K562 (cell line): ENCODE measurements at places on chromosomes 6 and 20. TPM values are rescaled to one million over a fixed set of nuclear protein-coding genes. Genes with fewer than 3 reads are reported as not detected.
A peak's percentile ranks its signal among the peaks of the same experiment; 100 is the strongest.

The NMBR gene
- total RNA-seq: not detected in 2 replicates

- H3K4me1 ChIP-seq: no peaks in the 10 kb centered on the region
- H3K27ac ChIP-seq: no peak overlapping the region
- DNase-seq: no peak
- H3K4me3 ChIP-seq: no peak overlapping the region
- H3K27me3 ChIP-seq: peaks cover 5% of the 10 kb centered on the region; the same call in 1 of the 3 replicates
Measured at GRCh38 chr20:40765814-40766480, 76.9 kb upstream of the MAFB start.

The BFSP1 gene
- 0.29 and 0.40 TPM in 2 replicates for total RNA-seq

The SYCP2 gene
- 0.64 and 1.5 TPM in 2 replicates for total RNA-seq

- no peak overlapping the region for H3K4me3 ChIP-seq
- H3K36me3 ChIP-seq: no peaks in the 10 kb centered on the region
- no peak for DNase-seq
- no peak overlapping the region for H3K27ac ChIP-seq
Measured at GRCh38 chr6:55957961-55958422, 82.6 kb upstream of the BMP5 start.

GRCh38 chr6:340991-341827 lies 48.9 kb downstream of the DUSP22 start:
- DNase-seq: peak; percentile 66
- H3K27ac ChIP-seq: no peak overlapping the region
- H3K4me3 ChIP-seq: no peak overlapping the region
- H3K27me3 ChIP-seq: peaks cover 13% of the 10 kb centered on the region
- H3K4me1 ChIP-seq: peaks cover 44% of the 10 kb centered on the region

The IL17A gene
- total RNA-seq: not detected in 2 replicates

GRCh38 chr6:157432231-157432891 lies 51.4 kb downstream of the ZDHHC14 start:
- H3K4me1 ChIP-seq: peaks cover 27% of the 10 kb centered on the region
- H3K27ac ChIP-seq: no peak overlapping the region
- DNase-seq: no peak

GRCh38 chr20:61674688-61675087 lies 391.0 kb downstream of the TAF4 start:
- no peak overlapping the region for H3K27ac ChIP-seq
- no peak for DNase-seq
- H3K4me3 ChIP-seq: no peak overlapping the region

The BTNL2 gene
- not detected in 2 replicates for total RNA-seq

DNA sequence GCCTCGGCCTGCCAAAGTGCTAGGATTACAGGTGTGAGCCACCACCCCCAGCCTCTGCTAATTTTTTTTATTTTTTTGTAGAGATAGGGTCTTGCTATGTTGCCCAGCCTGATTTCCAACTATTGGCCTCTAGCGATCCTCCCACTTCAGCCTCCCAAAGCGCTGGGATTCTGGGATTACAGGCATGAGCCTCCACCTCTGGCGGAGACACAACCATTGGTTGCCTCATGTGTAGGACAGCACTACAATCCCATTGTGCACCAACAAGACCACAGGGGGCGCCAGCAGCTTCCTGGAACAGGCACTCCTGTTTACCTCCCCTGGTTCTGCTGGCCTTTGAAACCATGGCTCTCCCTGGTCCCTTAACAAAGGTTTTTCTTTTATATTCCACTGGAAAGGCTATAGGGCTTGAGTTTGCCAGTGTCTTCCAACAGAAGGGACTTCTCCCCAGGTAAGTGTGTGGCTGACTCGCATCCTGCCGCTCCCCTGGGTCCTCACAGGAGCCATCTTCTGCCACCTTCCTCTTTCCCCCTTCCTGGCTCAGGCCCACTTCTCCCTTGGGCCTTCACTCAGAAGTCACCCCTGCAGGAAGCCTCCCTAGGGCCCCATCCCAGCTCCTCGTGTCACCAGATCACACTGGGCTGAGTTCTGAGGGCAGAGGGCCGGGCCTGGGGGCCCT lies 39.2 kb upstream of the TLDC2 start:
- H3K27me3 ChIP-seq: no peaks in the 10 kb centered on the region
- peaks cover 27% of the 10 kb centered on the region for H3K4me1 ChIP-seq
- no peak overlapping the region for H3K4me3 ChIP-seq
- H3K27ac ChIP-seq: peak overlapping the region; percentile 91

The OPRL1 gene
- total RNA-seq: 0.22 and 0.33 TPM in 2 replicates

DNA sequence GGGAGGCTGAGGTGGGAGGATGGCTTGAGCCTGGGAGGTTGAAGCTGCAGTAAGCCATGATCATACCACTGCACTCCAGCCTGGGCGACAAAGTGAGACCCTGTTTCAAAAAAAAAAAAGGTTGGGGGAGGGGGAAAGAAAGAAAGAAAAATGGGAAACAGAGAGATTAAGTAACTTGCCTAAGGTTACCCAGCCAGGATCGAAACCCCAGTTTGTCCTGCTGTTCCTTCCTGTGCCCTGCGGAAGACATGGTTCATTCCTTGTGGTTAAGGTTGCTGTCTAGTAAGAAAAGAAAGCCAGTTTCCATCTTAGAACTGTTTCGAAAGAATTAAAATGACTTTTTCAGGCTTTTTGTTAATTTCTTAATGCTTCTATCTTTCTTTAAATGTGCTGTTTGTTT lies 29.8 kb downstream of the C6orf89 start:
- H3K4me3 ChIP-seq: no peak overlapping the region
- H3K27me3 ChIP-seq: no peaks in the 10 kb centered on the region
- no peak overlapping the region for H3K27ac ChIP-seq
- DNase-seq: no peak
- H3K36me3 ChIP-seq: peaks cover 96% of the 10 kb centered on the region

DNA sequence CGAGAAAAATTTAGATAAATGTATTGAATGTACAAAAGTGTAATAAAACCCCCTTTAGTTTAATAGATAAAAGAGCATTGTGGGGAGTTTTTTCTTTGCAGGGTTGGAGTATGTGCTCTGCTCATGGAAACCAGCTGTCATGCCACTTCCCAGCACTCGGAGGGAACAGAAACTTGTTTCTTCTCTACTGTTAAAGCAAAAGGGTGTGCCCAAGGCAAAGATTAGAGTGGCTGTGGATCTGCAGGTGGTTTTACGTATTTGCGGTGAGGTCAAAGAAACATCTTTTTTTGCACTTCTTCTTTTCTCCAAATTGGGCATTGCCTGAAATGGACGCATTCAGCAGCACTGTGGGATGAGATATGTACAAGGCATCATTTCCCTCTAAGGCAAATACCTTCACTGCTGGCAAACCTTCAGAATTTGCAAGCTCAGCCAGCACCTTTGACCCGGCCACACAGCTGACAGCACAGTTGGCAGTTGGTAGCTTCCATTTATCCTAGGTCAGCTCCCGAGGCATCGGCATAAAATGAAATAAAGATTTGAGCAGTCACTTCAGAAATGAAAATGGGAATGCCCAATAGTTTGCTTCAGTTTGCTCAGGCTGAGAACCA lies 178.4 kb upstream of the EYA4 start:
- no peaks in the 10 kb centered on the region for H3K4me1 ChIP-seq
- no peak overlapping the region for H3K4me3 ChIP-seq
- no peaks in the 10 kb centered on the region for H3K36me3 ChIP-seq
- DNase-seq: no peak
- H3K27me3 ChIP-seq: no peaks in the 10 kb centered on the region
- H3K27ac ChIP-seq: no peak overlapping the region

GRCh38 chr6:33534702-33535101 lies 45.4 kb downstream of the BAK1 start:
- H3K27me3 ChIP-seq: no peaks in the 10 kb centered on the region
- no peak overlapping the region for H3K4me3 ChIP-seq
- no peak for DNase-seq

The CAGE1 gene
- total RNA-seq: 0.11 and 0.33 TPM in 2 replicates

The CRIP3 gene
- 0.82 and 0.89 TPM in 2 replicates for total RNA-seq

- H3K27me3 ChIP-seq: no peaks in the 10 kb centered on the region
- H3K4me3 ChIP-seq: no peak overlapping the region
- no peak for DNase-seq
- H3K27ac ChIP-seq: no peak overlapping the region
- no peaks in the 10 kb centered on the region for H3K4me1 ChIP-seq
Measured at GRCh38 chr6:127177030-127177922, 58.8 kb downstream of the RSPO3 start.

GRCh38 chr6:122663981-122664380 lies 53.8 kb downstream of the PKIB start:
- no peak overlapping the region for H3K4me3 ChIP-seq
- H3K27ac ChIP-seq: no peak overlapping the region
- H3K27me3 ChIP-seq: no peaks in the 10 kb centered on the region
- no peak for DNase-seq

The HTR1B gene
- not detected in 2 replicates for total RNA-seq

- H3K4me3 ChIP-seq: no peak overlapping the region
- H3K27ac ChIP-seq: no peak overlapping the region
- peaks cover 77% of the 10 kb centered on the region for H3K36me3 ChIP-seq
- peaks cover 12% of the 10 kb centered on the region; the same call in 2 of the 3 replicates for H3K4me1 ChIP-seq
- H3K27me3 ChIP-seq: no peaks in the 10 kb centered on the region
Measured at GRCh38 chr6:20433321-20433720, 31.6 kb downstream of the E2F3 start.

DNA sequence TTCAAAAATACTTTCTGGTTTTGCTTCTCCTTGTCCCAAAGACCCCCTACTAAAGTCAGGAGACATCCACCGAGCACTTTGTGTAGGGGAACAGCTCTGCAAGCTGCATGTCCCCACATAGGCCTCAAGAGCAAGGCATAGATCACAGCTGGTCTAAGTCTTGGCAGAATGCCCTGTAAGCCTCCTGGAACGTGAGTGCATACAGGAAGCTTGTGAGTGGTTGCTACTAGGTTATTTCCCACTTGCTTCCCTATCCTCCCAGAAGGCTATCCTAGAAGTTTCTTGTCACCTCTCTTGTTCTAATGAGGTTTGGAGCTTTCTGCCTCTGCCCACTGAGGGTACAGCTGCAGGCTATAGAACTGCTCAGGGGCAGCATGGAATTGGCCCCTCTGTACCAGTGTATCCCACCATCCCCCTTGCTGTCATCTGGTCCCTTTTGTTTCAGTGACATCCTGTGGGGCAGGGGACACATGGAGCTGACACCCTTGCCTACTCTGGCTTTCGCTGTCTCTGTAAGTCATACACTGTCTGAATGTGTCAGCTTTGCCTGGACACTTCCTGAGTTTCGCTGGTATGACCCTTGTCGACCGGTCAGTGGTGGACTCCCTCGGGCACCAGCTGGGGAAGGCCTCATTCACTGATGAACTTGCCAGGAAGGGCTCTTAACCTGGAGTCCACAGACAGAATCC lies 35.6 kb upstream of the KCNK16 start:
- no peaks in the 10 kb centered on the region for H3K36me3 ChIP-seq
- no peaks in the 10 kb centered on the region for H3K4me1 ChIP-seq
- H3K4me3 ChIP-seq: no peak overlapping the region

The ZNF343 gene
- total RNA-seq: 6.1 and 6.3 TPM in 2 replicates

DNA sequence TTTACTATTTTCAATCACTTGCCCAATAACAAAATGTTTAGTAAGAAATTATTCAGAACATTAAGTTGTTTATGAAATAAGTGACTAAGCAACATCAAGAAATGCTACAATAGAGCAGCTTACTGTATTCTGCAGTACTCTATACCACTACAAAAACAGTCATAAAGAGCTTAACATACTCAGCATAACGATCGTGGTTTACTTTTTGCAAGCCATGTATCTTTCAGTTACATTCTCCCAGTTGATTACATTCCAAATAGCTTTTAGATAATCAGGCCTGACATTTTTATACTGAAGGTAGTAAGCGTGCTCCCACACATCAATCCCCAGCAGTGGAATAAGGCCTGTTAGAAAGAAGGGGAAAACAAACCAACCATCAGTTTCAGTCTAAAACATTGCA lies 10.7 kb downstream of the SOD2 start:
- no peaks in the 10 kb centered on the region for H3K27me3 ChIP-seq
- H3K4me3 ChIP-seq: no peak overlapping the region

The ERVFRD-1 gene
- total RNA-seq: 0.04 and 0.09 TPM in 2 replicates

DNA sequence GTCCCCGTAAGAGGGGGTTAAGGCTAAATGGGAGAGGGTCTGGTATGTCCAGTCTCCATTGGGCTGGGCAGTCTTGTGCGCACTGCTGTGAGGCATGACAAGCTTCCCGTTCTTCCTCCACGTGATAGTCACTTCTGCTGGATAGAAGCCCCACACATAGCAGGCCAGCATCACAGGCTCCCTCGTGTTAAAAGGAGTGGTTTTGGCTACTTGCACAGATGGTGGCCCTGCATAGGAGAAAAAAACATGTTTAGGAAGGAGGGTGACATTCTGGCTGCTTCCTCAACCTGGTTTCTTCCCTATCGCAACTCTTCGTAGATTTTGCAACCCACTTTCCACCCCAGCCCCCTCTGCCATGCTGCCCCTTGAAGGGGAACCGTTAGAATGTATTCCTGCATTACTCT lies 3.6 kb downstream of the HLA-DMB start:
- peaks cover 27% of the 10 kb centered on the region for H3K27me3 ChIP-seq
- no peaks in the 10 kb centered on the region for H3K4me1 ChIP-seq
- no peaks in the 10 kb centered on the region for H3K36me3 ChIP-seq
- no peak for DNase-seq
- no peak overlapping the region for H3K27ac ChIP-seq

DNA sequence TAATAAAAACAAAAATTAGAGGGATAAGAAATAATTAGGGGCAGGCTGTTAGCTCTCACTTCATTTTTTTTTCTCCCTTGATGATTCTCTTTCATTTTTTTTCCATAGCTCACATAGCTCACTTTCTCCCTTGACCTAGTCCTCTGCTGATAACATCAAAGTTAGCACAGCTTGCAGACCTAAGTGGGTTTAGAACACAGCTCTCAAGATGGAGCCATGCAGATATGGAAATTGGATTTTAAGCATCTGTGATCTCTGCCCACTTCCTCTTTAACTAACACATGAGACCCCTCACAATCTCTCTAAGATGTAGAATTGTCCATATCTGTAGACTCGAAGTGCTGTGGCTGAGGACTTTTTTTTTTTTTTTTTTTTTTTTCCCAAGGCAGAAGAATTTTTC lies 257.1 kb downstream of the SOX4 start:
- DNase-seq: no peak
- H3K36me3 ChIP-seq: no peaks in the 10 kb centered on the region
- no peaks in the 10 kb centered on the region; the same call in none of the 2 replicates for H3K27me3 ChIP-seq
- no peak overlapping the region for H3K4me3 ChIP-seq
- no peaks in the 10 kb centered on the region for H3K4me1 ChIP-seq

The MAP3K5 gene
- total RNA-seq: 11.7 and 13.0 TPM in 2 replicates

The RRBP1 gene
- 25.7 and 32.0 TPM in 2 replicates for total RNA-seq

DNA sequence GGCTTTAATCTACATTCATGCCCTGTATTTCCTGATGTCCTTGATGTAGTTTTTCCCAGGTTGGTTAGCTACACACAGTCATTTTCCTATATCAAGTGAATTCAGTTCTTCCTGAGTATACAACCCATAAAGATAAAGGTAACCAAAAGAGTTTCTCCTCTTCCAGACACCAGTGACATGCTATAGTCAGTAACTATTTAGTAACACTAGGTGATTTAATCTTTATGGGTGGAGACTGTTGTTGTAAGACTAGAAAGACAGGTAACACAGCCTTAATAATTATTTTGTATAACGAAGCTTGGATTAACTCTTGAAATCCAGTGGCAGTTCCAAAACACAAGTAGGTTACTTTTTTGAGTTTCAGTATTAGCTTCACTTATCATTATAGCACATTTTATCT lies 17.6 kb downstream of the MCUR1 start:
- DNase-seq: no peak
- no peak overlapping the region for H3K27ac ChIP-seq
- H3K27me3 ChIP-seq: no peaks in the 10 kb centered on the region
